ENCODE measurements at places on chromosomes 12 and 14.

GRCh38 chr14:73786636-73787485, 64.8 kb upstream of the PTGR2 start:
- peak; percentile 69 for DNase-seq

DNA sequence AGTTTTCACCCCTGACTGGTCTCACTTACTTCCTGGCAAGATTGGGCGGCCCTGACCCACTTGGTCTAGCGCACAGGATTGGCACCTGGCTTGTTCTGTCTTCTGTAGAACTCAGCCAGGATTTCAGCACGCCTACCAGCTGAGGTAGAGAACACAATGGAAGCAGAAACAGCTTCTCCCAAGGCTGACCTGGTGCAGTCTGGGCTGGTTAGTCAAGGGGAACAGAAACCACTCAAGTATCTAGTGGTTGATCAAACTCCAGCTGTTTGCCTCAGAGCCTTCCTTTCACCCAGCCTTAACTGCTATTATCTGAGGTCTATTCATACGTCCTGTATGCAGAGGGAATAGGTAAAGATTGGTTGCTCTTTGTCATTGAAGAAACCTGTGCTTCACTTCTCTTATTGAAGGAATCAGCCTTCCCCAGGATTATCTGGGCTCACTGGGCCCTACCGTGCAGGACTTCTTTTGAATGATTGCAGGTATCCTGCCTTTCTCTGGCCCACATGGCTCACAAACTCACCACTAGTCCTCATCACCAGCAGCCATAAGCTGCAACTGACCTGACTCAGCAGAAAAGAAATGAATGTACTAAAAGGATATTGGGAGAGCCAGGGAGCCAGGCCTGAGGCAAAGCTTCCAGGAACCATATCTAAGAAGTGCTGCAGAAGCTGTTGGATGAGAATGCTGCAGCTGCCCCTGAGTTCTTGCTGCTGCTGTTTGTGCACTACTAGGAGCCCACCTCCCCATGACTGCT, 2.5 kb upstream of the PLEKHD1 start:
- no peak for DNase-seq

- no peak for DNase-seq
These were observed 46.7 kb upstream of the ALG10B start for GRCh38 chr12:38269897-38270296.

DNA sequence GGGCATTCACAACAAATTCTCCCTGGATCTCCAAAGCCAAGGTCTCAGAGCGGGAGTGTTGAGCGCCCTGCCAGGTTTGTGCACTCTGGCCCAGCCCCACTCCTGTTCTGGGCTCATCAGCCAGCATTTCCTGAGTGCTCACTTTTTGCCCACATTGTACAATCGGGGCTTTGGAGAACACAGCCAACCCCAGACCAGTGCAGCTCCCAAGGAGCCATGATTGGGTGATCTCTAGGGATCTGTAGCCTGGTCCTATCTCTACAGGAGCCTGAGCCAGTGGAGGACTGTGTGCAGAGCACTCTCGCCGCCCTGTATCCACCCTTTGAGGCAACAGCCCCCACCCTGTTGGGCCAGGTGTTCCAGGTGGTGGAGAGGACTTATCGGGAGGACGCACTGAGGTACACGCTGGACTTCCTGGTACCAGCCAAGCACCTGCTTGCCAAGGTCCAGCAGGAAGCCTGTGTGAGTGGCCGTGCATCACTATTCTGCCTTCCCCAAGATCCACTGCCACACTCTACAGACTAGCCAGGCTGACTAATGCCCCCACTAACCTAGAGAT, 2.8 kb downstream of the ARHGEF40 start:
- DNase-seq = no peak

- DNase-seq = no peak
These were observed 625.5 kb downstream of the DIO2 start for GRCh38 chr14:79585845-79586244.

GRCh38 chr12:113088037-113088436, 31.5 kb downstream of the DTX1 start:
- no peak for DNase-seq

GRCh38 chr12:27077586-27077985, 4.8 kb downstream of the C12orf71 start:
- no peak for DNase-seq
